ENCODE measurements at places on chromosomes 1 and 21.

- no peak for DNase-seq
Measured at GRCh38 chr1:2812136-2812535, 10.6 kb upstream of the TTC34 start.

- DNase-seq: no peak
Measured at GRCh38 chr1:229537894-229538293, 20.6 kb downstream of the ABCB10 start.

GRCh38 chr1:39679821-39680220 is 7.9 kb upstream of the NT5C1A start:
- DNase-seq: no peak

GRCh38 chr1:2303016-2303775 is 75.1 kb downstream of the SKI start:
- DNase-seq: no peak

DNA sequence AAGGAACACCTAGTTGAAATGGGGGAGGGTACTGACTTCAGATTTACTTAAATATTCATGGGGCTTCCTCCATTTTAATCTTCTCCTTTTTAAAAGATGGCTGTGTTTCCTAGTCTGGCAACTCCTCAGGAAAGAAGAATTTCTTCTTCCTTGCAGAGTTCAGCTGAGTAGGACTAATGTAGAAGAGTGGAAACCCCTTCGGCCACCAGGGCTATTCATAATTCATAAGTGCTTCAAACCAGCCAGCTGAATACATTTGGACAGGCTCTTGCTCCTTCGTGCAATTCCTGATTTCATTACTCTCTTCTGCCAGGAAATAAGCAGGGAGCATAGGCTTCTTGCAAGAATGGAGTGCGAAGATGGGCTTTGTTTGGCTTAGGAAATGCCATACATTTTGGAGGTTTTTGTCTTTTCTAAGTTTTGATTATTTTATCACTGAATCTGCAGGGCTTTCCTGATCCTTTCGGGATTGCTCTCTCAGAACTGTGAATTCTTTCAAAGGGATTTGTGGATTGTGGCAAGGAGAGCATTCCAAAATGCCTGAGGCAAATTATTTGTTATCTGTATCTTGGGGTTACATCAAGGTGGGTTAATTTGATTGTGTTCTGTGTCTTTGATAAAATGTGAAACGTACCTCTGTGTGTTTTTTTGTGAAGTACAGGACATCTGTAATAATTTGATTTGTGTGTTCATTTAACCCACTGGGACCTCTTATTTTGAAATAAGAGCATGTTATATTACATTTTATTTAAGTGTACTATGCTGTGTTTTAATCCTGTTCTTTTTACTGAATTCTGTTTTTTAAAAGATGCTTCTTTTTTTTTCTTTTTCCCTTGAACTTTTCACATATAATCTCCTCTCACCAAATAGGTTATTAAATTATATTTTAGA is 179.4 kb upstream of the SGIP1 start:
- DNase-seq: no peak

GRCh38 chr1:235553112-235553551 is 48.9 kb upstream of the B3GALNT2 start:
- DNase-seq: no peak

GRCh38 chr1:118986555-118987467 is 1.3 kb downstream of the TBX15 start:
- DNase-seq: no peak

GRCh38 chr1:89820422-89821321 is at the start of gene LRRC8D:
TSS of gene LRRC8D (plus strand) at chr1:89821032. CDS start at chr1:89933069, 112,037 bp downstream.
- DNase-seq: peak; percentile 86

GRCh38 chr1:205484985-205485967 is 19.2 kb upstream of the CDK18 start:
- peak; percentile 91 for DNase-seq
